ENCODE measurements at places on chromosomes 12 and 14.

DNA sequence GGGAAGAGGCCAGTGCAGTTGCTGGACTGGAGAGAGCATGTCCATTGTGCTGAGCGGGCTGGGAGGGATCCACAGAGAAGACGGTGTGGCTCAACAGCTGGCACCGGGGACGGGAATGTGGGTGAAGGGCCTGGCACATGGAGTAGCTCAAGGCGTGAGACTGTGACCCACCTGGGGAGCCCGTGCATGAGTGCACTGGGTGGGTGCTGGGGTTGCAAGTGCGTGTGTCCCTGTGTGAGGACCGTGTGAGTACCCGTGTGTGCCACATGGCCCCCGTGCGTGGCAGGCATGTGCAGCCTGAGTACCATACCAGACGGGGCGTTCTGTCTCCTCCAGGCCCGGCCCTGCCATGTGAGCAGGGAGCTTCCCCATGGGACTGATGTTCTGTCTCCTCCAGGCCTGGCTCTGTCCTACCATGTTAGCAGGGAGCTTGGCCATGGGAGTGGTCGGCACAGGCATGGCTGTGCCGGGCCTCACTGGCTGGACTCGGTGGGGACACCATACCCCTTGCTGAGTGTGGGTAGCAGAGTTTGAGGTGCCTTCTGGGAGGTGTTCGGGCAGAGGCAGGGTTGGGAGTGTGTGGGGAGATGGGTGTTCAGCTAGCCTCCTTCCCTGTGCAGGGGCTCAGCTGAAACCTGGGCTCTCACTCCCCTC is 234.4 kb downstream of the TMEM121 start:
- DNase-seq: no peak

- no peak for DNase-seq
Observed at GRCh38 chr12:12290206-12290605, 23.4 kb upstream of the LRP6 start.

DNA sequence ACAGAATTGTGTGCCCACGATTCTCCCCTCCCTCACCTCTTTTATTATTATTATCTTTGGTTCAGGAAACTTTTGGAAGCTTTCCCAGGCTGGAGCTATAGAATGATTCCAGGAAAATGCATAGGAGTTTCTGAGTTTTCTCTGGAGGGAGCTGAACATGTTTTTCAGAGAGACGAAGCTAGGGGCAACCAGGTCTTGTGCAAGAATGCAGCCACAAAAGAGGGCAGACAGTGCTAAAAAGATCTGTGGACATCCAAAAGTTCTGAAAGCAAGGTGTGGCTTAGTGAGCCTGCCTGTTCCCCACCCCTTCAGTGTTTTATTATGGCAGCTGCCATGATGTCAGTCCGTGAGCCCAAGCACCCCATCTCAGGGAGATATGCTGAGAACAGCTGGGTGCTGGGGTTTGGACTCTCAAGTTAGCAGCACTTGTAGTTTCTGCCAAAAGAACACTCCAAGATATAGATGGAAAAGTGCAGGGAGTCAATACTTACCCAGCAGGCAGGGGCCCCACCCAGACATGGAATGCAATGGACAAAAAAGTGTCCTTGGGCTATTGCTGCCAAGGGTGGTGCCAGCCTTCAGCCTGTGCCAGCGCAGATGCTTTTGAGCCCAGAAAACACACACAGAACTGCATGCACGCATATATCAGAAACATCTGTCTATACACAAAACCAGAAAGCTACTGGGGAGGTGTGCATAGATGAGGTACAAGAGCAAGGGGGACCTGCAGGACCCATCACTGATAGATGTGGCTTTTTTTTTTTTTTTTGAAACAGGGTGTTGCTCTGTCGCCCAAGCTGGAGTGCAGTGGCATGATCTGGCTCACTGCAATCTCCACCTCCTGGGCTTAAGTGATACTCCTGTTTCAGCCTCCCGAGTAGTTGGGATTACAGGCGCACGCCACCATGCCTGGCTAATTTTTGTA is 17.0 kb upstream of the IRF2BPL start:
- DNase-seq: no peak

DNA sequence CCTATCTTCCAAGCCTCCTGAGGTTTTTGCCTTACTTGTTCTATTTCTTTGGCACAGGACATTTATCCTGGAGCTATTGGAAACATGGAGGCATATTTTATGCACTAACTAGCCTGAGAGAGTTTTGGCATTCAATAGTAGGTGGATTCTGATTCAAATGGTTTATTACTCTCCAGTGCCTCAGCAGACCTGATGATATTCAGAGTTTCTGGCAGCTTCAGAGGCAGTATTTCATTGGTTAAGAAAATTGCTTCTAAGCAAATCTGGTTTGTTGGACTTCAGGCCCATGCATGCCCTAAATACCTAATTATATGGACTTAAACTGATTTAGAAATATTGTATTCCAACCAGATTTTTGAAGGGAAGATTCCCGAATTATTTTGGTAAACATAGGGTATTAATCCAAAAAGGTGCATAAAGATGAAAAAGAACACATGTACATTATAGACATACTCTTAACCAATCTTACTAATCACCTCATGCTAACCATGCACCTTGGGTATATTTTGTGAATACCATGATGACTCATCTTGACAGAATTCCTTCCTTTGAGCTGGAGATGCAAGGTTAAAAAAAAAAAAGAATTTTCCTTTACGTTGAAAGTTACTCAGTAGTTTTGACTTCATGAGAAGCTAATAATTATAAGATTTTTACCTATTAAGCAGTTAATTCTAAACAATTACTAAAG is 44.3 kb upstream of the KTN1 start:
- DNase-seq: no peak

- no peak for DNase-seq
Observed at GRCh38 chr12:52359621-52360061, 7.6 kb downstream of the KRT85 start.

GRCh38 chr14:74893614-74894091 is 11.9 kb downstream of the DLST start:
- DNase-seq: no peak

- no peak for DNase-seq
Observed at GRCh38 chr12:101783150-101783549, 43.9 kb upstream of the SYCP3 start.

DNA sequence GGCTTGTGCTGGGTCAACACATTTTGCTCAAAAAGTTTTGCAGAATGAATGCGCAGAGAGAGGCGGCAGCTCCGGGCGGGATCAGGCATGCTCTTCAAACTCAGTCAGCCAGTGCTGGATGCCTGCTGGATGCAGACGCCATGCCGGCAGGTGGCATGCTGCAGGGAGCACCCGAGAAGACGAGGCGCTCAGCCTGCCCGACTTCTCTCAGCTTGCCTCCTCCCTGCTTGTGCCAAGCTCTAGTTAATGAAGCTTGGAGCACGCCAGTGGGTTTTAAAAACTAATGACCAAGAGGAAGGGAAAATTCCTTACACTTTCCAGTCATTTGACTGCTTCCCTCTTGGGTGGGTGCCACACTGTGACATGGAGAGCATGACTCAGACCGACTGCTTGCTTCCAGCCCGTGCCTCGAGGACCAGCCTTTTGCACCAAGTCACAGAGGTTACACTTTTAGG is 39.8 kb downstream of the SLC24A4 start:
- DNase-seq: no peak

GRCh38 chr12:77847680-77848431 is 17.2 kb downstream of the NAV3 start:
- no peak for DNase-seq

DNA sequence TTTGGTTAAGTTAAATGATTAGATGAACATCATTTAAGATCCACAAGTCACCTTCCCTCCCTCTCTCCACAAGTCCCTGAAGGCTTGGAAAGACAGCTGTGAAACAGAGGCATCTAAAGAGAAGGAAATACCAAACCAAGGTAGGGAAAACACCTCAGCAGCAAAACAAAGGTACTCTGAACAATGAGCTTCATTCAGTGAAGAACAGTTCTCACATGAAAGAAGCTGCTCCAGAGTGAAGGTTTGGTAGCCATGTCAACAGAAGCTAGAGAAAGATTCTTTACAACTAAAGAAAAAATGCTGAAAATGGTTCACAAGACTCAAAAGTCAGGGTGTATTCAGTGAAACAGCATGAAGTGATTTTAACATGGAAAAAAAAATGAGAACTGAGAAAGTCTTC is 69.4 kb downstream of the FGD6 start:
- no peak for DNase-seq

DNA sequence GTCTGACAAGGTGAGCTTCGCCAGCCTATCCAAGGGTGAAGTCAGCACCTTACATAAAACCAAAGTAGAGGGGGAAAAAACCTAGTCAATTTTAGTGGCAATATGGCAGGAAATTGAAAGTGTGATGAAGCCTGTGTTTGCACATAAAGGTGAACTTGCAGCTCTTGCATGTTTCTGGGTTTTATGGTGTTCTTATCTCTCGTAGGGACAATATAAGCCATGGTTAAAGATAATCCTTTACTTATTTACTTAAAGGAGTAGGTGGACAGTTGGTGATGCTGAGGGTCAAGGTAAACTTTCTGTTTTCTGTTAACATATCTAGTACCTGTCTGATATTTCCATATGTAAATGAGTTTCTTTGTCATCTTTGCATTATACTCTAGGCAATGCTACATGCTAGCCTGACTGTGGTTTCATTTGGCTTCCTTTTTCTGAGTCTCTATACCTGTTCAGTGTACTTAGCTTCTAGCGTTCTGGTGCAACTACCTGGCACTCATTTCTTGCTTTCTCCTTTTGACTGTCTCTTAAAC is 32.8 kb downstream of the CCDC91 start:
- no peak for DNase-seq

GRCh38 chr12:90922145-90922627 is 32.8 kb downstream of the CCER1 start:
- no peak for DNase-seq

DNA sequence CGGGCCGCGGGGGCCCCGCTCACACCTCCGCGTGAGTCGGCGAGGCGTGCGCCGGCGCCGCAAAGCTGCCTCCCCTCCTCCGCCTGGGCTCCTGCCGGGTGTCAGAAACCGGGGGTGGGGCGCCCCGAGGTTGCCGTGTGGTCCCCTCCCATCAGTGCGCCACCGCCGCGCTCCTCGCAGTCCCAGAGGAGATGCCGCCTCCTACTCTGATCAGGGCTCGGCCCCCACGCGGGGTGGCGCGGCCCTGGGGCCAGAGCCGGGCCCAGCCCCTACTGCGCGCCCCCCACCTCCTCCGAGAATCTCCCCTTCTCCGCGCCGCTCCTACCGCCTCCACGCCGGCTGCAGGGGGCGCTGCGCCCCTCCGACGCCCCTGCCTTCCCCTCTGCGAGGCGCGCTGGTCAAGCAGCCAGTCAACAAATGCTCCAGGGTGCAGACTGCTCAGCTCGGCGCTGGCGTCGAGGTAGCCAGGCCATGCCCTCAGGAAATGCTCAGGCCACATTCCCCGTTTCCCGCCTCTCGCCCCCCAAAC is 467 bp upstream of the JAG2 start:
- DNase-seq: peak; percentile 71

DNA sequence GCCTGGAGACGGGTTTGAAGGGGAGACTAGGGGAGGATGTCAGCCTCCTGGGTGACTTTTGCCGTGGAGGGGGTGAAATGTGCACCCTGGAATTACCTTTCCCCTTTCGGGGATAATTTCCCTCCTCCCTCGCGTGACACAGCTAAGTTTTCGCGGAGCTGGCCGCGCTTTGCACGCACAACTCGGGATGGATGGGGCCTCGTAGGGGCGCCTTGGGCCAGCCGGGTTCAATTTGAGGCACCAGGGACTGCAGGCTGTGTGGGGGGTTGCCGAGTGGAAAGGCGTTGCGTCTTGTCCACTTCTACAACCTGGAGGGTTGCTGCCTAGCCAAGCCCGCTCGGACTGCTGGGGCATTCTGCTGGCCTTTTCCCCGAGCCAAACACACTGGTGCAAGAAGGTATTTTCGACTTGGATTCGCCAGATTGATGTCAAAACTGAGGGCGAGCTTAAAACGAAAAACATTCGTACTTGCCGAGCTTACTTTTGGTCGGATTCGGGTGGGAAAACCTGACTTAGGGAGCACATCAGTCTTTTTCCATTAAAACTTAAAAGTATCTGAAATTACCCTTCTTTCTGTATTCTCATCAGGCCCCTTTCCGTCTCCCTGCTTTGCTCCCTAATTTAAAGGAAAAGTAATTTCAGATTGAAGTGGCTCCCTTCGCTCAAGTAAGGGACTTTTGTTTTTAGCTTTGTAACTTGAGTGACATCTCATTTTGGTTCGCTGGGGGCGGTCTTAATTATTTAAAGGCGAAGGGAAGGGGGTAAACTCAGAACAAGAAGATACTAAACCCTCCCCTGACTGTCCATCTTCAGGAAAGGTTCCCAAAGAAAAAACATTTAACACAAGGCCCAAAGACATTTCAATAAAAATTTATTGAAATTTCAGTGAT is 14.3 kb downstream of the TBX3 start:
- DNase-seq: no peak

GRCh38 chr14:81625343-81625742 is 91.7 kb upstream of the SEL1L start:
- DNase-seq: peak; percentile 34

GRCh38 chr12:52010152-52010622 is 3.4 kb downstream of the TAMALIN start:
- DNase-seq: no peak

DNA sequence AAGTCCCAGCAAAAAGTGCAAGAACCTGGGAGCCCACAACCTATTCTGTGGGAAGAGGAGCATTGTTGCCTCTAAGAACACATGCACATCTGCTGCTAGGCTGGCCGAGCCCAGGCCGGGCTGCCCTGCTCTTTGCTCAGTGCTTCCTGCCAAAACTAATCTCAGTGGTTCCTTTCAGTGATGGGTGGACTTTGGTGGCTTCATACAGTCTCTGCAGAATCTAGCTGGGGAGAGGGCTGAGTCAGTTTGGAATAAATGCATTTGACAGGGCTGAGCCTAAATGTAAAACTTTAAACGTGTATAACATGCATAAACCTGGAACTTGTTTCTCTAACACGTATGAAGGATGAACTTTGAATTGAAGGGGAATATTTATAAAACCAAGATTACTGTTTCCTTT is 44.6 kb downstream of the CCDC177 start:
- no peak for DNase-seq

- no peak for DNase-seq
Observed at GRCh38 chr12:107179871-107180270, 86.5 kb upstream of the CRY1 start.
